ENCODE measurements at places on chromosomes 7 and 10. TPM values are rescaled to one million over a fixed set of nuclear protein-coding genes. Genes with fewer than 3 reads are reported as not detected.
A peak's percentile ranks its signal among the peaks of the same experiment; 100 is the strongest.

FAM237B gene
- not detected for total RNA-seq

DLD gene
- 50.2 TPM for total RNA-seq

COG5 gene
- 76.1 TPM for total RNA-seq

IKZF5 gene
- 18.8 TPM for total RNA-seq

- DNase-seq, result peak; percentile 74
These were observed 160.2 kb downstream of the JAZF1 start for GRCh38 chr7:28020302-28020940.

NUDT13 gene
- total RNA-seq, result 3.0 TPM

DNA sequence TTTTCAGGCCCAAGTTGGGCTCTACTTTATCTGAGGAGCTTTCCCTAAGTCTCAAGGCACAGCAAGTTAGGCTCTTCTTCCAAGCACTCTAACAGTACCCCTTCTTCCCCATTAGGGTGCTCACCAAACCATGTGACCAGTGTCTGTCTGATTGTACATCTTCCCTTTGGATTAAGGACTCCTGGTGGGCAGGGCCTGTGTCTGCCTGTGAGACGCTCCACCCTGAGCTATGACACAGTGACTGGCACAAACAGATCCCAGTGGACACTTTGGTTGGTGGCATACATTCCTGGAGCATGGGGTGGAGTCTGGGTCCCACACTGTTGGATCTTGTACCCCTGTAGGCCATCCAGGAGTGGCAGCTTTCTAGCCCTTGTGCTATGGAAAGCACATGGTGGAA, 23.8 kb downstream of the PLPP4 start:
- no peak for DNase-seq

STEAP1B gene
- total RNA-seq, result 11.3 TPM

- DNase-seq, result no peak
These were observed 4.4 kb upstream of the UBE2D1 start for GRCh38 chr10:58330431-58330830.

GRCh38 chr10:6734286-6734685, 154.2 kb upstream of the PRKCQ start:
- DNase-seq, result no peak

Data from testis (tissue), 5 donors.